ENCODE measurements at places on chromosomes 1 and 21.
A peak's percentile ranks its signal among the peaks of the same experiment; 100 is the strongest.

- no peak for DNase-seq
Measured at GRCh38 chr1:61237659-61238358, 155.4 kb downstream of the NFIA start.

DNA sequence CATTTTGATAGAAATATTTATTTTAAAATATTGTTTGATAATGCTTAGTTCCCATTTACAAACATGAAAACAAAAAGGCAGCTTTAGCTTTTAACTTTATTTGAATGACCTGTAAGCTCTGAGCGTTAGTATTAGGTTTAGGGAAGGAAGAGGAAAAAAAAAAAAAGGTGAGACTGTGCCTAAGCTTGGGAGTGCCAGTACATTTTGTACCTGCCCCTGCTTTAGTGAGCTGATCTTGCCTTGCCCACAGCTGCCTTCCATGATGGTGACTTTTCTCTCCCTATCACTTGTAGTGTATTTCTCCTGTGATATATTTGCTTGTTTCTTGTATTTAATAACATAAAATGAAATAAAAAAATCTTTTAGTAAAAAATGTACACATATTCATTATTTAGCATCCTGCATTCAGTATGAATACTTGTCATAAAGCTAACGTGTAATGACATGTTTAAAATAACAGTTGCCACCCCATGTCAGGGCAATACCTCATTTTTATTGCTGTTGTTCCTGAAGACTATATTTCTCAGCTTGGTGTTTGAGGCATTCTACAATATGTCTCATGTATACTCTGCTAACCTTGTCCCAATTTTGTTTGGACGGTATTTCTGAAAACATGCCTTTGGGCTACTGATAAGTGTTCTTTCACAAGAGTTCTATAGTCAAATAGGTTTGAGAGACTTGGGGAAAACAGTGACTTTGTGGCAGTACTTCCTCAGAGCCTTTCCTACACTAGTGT, 76.3 kb downstream of the NEK7 start:
- DNase-seq: no peak

DNA sequence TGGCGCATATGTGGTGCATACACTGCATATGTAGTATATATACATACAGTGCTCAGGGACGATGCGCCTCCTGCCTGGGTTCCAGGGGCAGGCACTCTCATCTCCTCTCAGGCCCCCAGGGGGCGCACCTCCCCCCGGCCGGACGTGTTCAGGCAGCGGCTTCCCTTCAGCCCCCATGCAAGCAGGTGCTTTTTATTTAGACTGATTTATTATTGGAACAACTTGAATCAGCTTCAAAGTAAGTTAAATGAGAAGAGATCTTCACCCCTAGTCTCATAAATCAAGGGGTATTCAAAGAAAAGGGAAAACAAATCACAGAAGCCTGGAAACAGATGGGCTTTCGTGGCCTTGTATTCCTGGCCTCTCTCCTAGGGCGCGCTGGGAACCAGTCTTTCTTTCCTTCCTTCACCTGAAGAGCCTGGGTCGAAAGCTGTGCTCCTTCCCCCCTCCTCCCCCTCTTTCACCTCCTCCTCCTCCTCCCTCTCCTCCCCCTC, 64.6 kb downstream of the UBIAD1 start:
- DNase-seq: peak; percentile 97

DNA sequence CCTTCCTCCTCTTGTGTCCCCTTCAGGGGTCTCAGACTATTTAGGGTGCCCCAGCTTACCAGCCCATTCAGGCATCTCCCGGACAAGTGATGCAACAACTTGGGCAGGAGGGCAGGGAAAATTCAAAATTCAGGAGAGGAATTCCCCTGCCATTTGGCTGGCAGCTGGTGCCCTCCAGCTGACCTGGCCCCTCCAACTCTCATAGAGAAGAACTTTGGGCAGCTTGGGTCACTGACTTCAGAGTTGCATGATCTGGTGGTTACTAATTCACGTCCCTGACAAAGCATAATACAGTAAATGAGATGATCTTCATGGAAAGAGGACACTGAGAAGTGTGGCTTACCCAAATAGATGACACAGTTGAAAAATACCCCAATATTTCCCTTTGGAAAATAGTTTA, at the start of gene FCAMR:
FCAMR (minus strand) TSS at position 15 of the 400 bp plus-strand sequence. CDS start 335 bp downstream, outside the sequence.
- no peak for DNase-seq

GRCh38 chr21:39452970-39453342, 1.2 kb downstream of the SH3BGR start:
- no peak for DNase-seq

Data from NCI-H510A treated with DMSO at 0.1 percent for 48 hours (cell line).